Tibial nerve (tissue), 4 donors: ENCODE measurements at places on chromosomes 2 and 18.

DNA sequence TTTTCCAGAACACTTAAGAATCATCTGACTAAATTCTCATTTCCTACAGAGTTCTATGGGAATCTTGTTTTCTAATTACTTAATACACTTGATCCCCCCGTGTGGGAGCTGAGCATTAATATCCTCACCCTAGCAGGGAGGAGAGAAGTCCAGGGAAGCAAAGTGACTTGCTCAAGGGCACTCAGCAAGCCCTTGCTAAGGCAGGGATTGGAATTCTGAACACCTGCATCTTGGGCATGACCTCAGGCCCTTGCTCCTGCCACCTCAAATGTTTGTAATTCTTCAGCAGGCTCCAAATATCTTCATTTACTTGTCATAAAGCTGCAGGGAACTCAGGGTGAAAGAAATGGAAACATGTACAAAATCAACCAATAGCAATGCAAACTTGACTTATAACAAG, 162.4 kb downstream of the GPD2 start:
- no peak for DNase-seq

DNA sequence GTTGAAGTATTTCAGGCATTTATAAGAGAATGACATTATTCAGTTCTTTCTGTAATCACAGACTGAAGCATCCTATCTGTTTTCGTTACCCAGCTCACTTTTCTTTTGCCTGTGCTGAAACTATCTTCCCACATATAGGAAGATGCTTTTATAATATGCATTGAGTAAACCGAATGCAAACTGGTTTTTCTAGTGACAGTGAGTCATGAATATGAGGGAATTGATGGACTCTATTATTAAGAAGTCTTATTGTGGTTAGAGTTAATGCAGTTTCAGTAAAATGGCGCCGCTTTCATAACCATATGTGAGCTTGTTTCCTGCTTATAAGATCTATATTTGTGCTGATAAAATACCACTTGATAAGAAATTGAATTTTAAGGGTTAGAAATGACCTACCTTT, 59.2 kb downstream of the ACVR2A start:
- no peak for DNase-seq

DNA sequence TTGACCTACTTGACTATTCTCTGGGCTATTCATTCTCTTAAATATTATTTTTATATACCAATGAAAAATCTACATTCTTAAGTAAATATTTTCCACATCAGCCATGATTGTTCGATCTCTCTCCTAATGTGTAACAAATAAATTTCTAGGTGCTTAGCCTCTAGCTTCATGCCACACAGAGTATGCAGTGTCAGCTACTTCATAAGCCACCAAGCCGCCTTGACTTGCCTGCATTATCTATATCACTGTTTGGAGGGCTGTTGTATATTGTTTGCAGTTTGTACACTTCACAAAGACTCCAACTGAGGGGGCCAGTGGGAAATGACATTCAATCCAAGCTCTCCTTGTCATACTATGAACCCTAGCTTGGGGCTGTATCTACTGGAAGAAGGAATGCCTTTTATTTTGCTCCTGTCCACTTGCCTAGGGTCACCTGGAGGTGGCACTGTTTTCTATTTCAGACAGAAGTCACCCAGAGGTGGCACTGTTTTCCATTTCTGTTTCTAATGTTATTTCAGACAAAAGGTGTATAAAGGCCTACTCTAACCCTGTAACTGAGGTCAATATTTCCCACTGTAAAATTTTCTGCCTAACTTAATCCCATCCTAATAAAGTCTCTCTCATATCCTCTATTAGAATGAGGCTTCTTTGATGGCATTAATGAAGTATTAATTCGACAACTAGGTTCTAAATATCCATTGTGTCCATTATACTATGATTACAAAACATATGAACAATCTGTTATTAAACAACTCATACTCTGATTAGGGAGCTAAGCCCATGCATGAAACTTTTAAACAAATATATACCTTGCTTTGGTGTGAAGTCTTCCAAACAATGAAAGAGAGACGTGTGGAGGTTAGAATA, 36.4 kb downstream of the COL5A2 start:
- no peak for DNase-seq

DNA sequence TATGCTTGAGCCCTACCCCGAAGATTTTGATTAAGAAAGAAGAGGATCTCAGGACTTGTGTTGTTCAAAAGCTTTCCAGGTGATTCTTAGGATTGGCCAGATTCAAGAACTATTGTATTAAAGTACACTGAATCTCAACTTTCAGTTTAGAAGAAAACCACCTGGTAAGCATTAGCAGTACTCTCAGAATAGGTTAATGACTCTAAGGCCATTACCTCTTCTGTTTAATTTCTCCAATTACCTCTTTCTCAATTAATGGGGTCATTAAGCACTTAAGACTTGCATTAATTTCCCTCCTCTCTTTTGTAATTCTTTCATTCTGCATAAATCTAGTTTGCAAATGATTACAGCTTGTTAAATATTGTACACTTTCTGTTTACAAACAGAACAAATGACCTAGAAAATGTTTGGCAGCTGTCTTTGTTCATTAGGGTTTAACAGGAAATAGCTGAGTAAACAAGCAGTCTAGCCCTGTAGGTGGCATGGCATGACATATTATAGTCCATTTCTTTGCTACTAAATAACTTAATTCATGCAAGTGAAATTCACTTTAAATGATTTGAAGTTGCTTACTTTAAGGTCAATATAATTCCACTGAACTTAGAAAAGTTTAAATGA, 20.4 kb upstream of the TDRD15 start:
- no peak for DNase-seq

- no peak for DNase-seq
Observed at GRCh38 chr2:124559236-124559635, 534.1 kb downstream of the CNTNAP5 start.

DNA sequence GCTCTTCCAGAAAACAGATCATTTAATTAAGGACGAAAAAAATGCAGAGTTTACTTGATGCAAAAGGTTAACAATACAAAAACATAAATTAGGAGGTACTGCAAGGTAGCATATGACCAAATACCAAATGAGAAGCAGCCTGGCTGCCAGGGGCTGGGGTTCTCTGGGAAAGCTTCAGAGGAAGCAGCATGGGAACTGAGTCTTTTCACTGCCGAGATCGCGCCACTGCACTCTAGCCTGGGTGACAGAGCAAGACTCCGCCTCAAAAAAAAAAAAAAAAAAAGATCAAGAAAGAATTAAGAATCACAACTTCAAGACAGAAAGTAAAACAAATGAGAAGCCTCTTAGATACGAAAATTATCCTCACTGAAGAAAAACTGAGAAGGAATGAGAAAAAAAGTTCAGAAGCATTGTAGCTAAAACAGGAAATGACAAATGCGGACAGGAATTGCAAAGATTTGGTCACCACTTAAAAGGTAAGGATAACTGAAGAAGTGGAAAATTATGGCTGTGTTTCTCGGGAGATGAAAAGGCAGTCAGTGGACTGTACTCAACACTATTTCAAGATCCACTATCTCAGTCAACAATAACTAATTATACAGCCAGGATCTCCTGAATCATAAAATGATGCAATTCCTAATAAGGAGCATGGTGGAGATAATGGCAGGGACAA, 4.3 kb downstream of the SEPTIN10 start:
- no peak for DNase-seq

- no peak for DNase-seq
Observed at GRCh38 chr2:16101196-16101595, 160.8 kb downstream of the MYCN start.

DNA sequence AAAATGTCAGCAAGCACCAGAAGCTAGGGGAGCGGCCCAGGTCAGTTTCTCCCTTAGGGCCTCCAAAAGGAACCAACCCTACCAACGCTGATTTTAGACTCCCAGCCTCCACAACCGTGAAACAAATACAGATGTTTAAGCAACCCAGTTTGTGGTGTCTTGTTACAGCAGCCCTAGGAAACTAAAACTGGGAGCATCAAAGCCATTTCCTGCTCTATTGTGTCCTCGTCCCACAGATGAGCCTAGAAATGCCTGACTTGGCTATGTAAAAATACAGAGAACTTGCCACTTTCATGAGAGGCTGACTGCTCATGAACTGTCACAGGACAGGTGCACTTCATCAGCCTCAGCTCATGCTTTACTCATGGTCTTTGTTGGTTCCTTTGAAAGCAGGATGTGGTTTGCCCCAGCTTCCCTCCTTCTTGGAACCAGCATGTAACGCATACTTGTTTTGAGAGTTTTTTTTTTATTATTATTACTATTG, 97.6 kb upstream of the SLC39A10 start:
- DNase-seq = no peak

GRCh38 chr2:70143314-70144150, 47.3 kb downstream of the C2orf42 start:
- no peak for DNase-seq

GRCh38 chr2:111057045-111057444, 63.7 kb upstream of the BCL2L11 start:
- no peak for DNase-seq

DNA sequence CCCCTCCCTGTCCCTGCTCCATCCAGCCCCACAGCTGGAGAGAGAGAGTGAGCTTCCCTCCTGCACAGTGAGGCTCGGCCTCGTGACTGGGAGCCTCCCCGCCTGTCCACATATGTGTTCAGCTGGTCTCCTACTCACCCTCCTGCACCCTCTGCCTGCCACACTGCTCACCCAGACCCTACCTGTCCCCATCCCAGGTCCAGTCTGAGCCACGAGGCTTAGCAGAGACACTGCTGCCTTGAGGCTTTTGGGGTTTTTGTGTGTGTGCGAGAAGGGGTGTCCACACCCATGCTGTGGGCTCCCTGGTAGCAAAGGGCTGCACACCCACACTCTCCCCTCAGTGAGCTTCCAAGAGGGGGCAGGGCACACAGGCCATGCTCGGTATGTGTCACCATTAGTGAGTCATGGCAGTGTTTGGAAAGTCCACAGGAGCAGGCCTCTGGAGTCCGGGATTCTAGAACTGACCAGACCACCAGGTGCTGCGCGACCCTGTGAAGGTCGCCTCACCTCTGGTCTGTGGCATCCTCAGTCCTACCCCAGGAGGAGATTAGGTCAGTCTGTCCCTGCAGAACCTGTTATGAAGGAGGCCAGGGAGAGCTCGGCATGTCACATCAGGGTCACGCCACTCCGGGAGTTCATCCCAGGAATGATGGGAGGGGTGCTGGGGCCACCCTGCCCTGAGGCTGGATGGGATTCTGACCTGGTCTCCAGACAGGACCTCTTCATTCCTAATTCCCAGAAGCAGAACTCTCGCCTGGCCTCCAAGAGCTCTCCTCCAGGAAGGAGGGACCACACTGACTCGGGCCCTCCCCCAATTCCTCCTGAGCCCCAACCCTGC, 39.9 kb upstream of the SMAD7 start:
- DNase-seq = no peak

DNA sequence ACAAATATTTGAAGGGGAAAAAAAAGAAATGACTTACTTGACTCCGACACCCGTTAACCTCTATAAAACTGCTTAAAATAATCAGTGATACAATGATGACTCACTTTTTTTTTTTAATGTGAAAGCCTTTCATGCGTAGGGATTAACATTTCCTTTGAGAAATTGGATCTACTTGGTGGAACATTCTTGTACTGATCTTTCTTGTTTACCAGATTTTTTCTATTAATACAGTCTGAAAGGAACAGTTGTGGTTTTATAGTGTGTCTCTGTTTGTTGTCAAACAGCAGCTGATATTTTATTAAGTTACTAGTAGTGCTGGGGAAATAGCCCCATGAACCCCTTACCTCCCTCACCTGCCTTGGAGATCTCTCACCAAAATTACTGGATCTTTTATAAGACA, 40.2 kb upstream of the NEB start:
- DNase-seq = no peak

DNA sequence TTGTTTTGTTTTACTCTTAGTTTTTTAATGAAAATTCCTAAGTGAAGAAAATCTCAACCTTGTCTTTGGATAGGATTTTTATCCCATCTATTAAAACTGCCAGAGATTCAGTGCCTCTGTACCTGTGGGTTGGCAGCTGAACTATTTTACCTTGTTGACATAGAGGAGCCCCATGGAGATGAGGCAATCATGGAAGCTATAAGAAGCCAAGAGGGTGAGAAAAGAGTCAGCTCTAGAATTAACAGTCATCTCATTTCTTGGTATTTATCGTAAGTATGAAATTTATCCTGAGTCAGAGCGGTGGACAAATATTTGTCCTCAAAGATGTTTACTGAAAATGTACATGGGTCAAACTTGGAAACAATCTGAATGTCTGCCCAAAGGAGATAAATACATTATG, 35.8 kb upstream of the PGAP1 start:
- DNase-seq = no peak

- no peak for DNase-seq
Observed at GRCh38 chr18:12401881-12402280, 5.8 kb upstream of the PRELID3A start.

DNA sequence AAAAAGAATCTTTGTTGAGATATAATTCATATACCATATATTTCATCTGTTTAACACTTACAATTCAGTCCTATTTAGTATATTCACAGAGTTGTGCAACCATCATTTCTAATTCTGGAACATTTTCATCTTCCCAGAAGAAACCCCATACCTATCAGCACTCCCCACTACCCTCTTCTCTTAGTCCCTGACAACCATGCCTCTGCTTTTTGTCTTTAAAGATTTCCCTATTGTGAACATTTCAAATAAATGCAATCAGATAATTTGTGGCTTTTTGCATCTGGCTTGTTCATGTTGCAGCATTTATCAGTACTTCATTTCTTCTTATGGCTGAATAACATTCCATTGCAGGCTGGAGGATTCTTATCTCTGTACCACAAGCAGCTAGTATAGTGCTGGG, 305.9 kb upstream of the MEX3C start:
- DNase-seq = no peak

GRCh38 chr2:147639891-147640290, 204.9 kb upstream of the ACVR2A start:
- no peak for DNase-seq

DNA sequence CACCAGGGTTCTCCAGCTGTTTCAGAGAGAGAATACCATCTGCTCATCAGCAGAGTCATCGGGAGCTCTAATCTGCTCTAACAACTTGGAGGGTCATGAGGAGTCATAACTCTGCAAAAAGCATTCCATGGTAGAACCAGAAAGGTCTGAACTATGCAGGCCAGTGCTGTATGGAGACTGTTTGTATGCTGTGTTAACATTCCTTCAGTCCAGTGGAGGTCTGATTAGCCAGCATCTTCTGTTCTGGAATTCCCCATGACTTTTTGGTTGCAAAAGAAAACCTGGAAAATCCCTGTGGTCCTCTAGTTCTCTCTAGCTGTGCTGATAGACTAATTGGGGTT, 9.4 kb upstream of the ITGB6 start:
- no peak for DNase-seq

DNA sequence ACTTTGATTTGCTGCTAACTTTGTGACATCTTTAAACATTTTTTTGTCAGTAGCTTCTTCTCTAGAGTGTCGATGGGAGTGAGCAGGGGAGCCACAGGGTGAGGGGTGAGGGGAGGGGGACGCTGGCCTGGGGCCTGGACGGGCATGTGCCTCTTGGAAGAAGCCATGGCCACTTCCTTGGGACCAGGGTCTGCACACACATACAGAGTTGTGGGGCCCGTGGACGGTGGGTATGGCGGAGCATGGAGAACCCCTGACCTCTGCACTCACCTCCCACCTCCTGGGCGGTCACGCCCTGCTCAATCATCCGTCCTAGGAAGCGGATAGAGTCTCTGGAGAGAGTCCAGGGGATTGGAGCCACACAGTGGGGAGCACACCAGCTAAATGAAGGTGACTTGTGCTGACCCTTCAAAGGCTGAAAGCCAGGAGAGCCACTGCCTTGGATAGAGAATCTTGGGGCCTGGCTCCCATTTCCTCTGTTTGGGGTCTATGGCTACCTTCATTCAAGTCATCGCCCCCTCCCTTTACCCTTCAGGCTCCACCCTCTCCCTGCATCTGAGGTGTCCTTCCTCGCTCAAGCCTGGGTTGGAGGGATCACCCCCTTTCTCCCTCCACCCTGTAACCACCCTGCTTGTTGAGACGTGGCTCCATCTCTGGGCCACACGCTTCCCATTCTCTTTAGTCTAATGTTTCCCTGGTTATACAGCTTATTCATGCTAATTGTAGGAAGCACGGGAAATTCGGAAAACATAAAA, 63.9 kb upstream of the HAAO start:
- no peak for DNase-seq
